Esophagus squamous epithelium (tissue), 5 donors: ENCODE measurements at places on chromosomes 12 and 14.

- no peak for DNase-seq
Measured at GRCh38 chr14:24085215-24085614, 8.9 kb upstream of the PCK2 start.

DNA sequence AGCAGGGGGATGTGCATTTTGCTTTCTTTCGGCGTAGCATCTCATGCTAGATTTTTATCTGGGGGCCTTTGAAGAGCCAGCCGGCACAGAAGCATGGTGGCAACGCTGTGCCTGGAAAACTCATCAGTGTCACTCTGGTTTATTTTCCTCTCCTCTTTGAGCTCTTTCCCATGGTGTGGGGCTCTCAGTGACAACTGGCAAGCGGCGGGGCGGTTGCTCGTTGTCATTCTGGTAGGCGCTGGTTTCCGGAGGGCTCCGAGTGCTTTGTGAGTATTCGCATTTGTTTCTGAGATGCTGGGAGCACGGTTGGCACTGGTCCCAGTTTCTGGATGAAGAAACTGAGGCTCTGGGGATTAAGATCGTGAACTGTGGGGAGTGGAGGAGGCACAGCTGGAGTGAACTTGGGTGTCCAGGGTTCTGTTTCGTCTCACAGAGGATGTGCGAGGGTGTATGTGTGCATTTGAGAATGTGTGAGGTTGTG lies 23.3 kb downstream of the TPCN1 start:
- DNase-seq, result no peak

DNA sequence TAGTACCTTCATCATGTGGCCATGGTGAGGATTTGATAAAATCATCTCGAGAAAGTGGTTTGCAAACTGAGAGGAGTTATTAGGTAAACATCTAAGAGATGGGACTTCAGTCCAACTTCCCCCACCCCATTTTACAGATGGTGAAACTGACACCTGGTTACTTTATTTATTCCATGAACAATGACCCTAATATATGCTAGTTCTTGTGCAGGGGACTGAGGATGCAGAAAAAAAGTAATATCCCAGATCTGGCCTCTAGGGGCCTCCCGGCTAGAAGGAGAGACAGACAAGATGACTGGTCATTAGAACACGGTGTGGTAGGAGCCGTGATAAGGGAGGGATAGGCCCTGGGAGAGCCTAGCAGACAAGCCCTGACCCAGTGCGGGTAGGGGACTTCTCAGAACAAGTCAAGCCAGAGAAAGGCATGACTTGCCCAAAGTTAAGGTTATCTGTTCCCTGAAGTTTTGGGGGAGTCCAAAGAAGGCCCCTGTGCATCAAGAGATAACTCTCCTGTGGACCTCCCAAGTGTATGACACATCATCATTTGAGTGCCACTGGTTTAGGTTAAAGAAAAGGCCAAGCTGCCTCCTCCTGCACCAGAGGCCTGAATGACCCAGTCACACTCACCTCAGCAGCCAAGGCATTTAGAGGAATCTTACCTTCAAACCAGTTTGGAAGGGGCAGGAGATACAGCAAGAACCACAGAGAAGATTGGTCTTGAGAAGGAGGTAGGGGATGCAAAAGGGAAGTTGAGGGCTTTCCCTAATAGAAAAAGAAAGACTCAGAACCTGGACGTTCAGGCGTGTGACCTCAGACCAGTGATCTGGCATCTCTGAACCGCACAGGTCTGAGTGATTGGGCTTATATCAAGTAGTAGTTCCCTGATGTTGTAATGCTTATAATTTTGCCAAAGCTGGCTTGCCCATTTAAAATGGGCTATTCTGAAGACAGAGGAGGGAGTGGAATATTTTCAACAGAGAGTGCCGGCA lies 1.6 kb downstream of the CMKLR1 start:
- no peak for DNase-seq

- no peak for DNase-seq
Measured at GRCh38 chr12:2432856-2433255, 361.9 kb upstream of the FKBP4 start.

- DNase-seq, result no peak
Measured at GRCh38 chr14:25048170-25049016, 1.6 kb downstream of the STXBP6 start.

DNA sequence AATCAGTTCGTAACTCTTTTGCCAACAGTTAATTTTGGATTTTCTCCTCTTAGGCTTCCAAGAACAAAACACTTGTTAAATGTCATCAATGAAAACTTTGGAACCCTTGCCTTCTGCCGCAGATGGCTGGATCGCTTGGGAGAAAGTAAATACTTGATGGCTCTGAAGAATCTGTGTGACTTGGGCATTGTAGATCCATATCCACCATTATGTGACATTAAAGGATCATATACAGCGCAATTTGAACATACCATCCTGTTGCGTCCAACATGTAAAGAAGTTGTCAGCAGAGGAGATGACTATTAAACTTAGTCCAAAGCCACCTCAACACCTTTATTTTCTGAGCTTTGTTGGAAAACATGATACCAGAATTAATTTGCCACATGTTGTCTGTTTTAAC lies 37.7 kb downstream of the USP44 start:
- no peak for DNase-seq

GRCh38 chr12:67937822-67938221 lies 51.4 kb upstream of the IFNG-AS1 start:
- no peak for DNase-seq

GRCh38 chr12:13256692-13257045 lies 60.1 kb downstream of the EMP1 start:
- no peak for DNase-seq
